Fibroblast of skin of scalp (primary cell): ENCODE measurements at places on chromosomes 12 and 14.

DNA sequence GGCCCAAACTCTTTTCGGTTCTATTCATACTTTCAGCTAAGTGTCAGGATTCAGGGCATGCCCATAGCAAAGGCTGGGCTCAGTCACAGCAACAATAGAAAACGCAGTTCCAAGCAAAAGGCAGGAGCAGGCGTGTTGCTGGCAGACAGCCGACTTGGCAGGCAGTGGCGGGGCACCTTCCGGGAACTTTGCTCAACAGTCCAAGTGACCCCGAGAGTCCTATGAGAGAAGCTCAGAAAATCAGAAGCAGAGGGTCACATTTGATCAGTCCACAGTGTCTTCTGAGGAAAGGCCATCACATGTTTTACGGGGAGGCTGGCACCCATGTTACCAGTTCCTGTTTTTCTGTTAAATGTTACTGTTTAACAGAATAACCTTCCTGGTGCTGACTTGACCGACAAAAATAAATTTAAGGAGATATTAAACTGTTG, 115.0 kb downstream of the DACT1 start:
- no peak for DNase-seq

- DNase-seq: no peak
These were observed 86.5 kb downstream of the DAD1 start for GRCh38 chr14:22502551-22502950.

DNA sequence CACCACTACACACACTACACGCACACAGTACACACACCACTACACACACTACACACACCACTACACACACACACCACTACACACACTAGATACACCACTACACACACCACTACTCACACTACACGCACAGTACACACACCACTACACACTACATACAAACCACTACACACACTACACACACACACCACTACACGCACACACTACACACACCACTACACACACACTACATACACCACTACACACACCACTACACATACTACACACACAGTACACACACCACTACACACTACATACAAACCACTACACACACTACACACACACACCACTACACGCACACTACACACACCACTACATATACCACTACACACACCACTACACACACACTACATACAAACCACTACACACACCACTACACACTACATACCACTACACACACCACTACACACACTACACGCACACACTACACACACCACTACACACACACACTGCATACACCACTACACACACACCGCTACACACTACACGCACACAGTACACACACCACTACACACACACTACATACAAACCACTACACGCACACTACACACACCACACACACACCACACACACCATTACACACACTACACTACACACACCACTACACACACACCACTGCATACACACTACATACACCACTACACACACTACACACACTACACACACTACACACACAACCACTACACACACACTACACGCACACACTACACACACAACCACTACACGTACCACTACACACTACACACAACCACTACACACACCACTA, 11.7 kb downstream of the NOC4L start:
- no peak for DNase-seq

- DNase-seq: no peak
These were observed 254.0 kb upstream of the ATP2B1 start for GRCh38 chr12:89962648-89963047.

GRCh38 chr12:88764781-88765480, 184.7 kb upstream of the KITLG start:
- peak; percentile 29 for DNase-seq

- no peak for DNase-seq
These were observed 260.5 kb downstream of the C12orf50 start for GRCh38 chr12:87768501-87769287.

GRCh38 chr12:69154585-69155363, 84.6 kb upstream of the CPSF6 start:
- DNase-seq: peak; percentile 53

GRCh38 chr12:114412825-114413749, 7.1 kb upstream of the TBX5 start:
- DNase-seq: no peak

GRCh38 chr12:22064968-22065367, 18.9 kb downstream of the CMAS start:
- DNase-seq: no peak

DNA sequence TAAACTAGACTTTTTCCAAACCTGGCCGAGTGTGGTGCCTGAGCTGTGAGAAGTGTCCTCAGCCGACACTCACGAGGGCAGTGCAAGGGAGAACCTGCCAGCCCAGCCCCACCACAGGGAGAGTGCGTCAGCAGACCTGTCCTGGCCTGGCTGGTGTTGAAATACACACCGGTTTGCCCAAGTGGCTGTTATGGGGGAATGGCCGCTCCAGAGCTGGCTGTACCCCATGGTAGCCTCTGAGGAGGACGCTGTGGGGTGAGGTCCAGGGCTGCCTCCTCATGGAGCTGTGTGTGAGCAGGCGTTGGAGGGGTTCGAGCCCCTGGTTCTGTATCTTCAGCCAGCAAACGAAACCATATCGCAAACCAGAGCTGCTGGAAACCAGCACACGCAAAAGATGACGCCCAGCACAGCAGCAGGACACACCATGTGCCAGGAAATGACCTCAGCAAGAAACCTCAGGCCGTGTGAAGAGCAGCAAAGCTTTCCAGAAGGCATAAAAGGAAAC, 9.4 kb downstream of the ANKRD9 start:
- DNase-seq: peak; percentile 64

DNA sequence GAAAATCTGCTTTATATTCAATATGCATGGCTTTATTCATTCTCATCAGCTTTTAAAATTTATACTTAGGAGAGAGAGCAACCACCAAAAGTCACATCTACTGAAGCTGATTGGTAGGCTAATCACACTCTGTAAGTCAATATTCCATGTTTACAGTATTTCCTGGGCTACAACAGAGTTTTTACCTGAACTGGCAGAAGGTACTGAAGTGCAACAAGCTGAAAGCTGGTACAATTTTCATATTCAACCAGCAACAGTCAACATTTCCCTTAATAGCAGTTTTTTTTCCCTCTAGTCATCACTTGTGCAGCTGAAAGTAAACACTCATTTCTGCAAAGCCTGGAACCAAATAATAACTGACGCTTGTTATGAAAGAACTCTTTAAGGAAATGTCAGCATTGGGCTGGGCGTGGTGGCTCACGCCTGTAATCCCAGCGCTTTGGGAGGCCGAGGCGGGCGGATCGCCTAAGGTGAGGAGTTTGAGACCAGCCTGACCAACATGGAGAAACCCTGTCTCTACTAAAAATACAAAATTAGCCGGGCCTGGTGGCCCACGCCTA, 12.9 kb downstream of the BRAP start:
- no peak for DNase-seq

GRCh38 chr14:64502887-64503433, 678 bp downstream of the ZBTB25 start:
- no peak for DNase-seq

GRCh38 chr12:104785886-104786285, 172.2 kb downstream of the SLC41A2 start:
- no peak for DNase-seq

GRCh38 chr12:59624732-59625460, 29.1 kb downstream of the SLC16A7 start:
- DNase-seq: no peak

- DNase-seq: no peak
These were observed 41.9 kb downstream of the JDP2 start for GRCh38 chr14:75469606-75470237.

DNA sequence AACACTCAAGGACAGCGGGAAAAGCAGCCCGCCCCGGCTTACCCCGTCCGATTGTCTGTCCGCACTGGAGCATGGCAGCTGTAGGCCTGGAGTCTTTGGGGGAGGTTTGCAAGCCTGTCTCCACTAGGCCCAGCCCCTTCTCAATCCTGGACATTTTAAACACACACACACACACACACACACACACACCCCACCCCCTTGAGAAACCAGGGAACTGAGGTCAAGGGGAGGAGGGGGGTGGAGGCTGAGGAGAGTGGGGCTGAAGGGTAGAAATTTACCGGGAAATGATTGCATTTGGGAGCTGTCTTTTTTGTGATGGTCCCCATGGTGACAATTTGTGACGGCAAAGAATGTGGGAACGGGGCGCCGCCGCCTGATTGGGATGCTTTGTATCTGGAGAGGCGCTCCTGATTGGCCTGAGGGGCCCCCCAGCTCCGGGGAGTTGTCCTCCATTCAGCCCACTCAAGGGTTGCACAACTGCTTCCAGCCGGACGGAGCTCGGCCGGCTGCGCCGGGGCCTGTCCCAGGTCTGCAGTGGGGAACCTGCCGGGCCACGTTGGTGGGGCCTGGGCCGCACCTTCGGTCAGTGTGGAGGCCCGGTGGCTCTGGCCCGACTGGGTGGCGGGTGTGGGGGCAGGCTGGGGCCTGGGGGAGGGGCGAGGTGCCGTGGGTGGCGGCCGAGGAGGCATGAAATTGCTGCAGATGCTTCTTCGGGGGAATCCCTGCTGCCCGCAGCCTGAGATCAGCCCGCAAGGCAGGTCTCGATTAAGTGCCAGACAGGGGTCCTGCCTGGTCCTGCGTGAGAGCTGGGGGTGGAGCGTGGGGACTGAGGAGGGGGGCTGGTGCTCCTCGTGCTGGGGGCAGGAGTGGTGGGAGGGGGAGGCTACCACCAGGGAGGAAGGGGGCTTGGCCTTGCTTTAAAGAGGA, at the start of gene FAM181A:
Gene FAM181A, plus strand, starts transcription at position 472 of the 927 bp plus-strand sequence. CDS start 942 bp downstream, outside the sequence.
- DNase-seq: no peak

DNA sequence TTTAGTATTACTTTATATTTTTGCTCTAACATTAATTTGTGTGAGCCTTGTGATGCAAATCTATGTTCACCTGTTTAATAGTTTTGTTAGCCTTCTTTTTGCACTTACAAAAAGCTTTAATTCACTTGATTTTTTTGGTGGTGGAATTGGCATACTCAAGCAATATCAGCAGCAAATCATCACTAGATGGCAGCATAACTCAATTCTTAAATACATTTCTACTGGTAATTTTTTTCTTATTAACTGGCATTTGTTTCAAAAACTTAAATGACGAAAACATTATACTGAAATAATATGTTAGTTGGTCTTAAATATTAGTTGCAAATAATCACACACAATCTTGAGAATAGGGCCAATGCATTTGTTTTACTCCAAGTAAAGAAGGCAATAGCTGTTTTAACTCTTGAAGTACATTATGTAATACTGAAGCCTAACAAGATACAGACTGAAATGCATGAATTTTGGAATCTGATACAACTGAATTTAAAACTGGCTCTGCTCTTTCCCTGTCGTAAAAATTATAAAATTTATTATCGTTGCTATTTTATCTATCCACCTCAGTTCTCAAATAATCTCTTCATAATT, 151.5 kb downstream of the ATXN7L3B start:
- peak; percentile 46 for DNase-seq

GRCh38 chr12:66247741-66248140, 54.6 kb upstream of the HELB start:
- no peak for DNase-seq

GRCh38 chr14:49942090-49942489, 49.2 kb downstream of the ARF6 start:
- DNase-seq: no peak

GRCh38 chr12:31906557-31907301, 52.5 kb upstream of the RESF1 start:
- DNase-seq: no peak

DNA sequence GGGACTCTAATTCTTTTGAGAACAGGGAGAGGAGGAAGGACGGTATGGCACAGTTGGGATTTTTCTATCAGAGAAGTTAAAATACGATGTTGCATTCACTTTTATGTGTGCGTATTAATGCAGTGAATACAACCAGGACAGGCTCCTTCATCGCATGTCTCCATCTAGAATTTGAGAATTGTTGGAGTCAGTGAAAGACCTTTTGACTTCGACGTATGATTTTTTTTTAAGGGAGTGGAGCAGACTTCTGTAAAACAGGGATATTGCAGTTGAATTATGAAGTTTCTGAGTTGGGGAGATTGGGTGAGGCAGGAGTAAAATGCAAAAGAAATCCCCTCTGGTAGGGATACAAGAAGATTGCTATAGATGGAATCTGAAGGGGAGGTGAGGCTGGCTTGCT, 9.6 kb upstream of the TBX3 start:
- DNase-seq: no peak

DNA sequence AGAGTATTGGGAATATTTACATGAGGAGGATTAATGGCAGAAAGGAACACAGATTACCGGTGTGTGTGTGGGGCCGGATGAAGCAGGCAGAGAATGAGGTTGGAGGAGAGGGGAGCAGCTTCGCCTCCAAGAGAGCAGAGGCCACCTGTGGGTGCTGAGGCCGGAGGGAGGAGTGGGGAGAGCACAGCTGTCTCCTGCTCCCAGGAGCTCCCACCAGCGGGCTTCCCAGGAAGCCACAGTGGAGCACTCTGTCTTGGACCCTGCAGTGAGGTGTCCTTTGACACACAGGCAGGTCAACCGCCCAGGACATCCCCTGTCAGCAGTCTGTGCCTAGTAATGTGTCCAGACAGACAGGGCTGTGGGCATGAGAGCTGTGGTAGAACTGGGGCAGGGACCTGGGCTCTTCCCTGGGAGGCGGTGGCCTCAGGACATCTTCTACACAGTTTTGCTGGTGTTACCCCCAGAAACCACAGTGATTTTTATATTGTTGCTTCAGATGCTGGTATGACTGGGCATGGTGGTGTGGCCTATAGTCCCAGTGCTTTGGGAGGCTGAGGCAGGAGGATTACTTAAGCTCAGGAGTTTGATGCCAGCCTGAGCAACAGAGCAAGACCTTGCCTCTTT, 18.5 kb upstream of the AMN start:
- no peak for DNase-seq

- no peak for DNase-seq
These were observed 47.0 kb upstream of the PLBD1 start for GRCh38 chr12:14614704-14615121.

GRCh38 chr12:74514098-74514872, 23.4 kb upstream of the ATXN7L3B start:
- DNase-seq: no peak

GRCh38 chr12:94174576-94174975, 26.2 kb downstream of the PLXNC1 start:
- no peak for DNase-seq

DNA sequence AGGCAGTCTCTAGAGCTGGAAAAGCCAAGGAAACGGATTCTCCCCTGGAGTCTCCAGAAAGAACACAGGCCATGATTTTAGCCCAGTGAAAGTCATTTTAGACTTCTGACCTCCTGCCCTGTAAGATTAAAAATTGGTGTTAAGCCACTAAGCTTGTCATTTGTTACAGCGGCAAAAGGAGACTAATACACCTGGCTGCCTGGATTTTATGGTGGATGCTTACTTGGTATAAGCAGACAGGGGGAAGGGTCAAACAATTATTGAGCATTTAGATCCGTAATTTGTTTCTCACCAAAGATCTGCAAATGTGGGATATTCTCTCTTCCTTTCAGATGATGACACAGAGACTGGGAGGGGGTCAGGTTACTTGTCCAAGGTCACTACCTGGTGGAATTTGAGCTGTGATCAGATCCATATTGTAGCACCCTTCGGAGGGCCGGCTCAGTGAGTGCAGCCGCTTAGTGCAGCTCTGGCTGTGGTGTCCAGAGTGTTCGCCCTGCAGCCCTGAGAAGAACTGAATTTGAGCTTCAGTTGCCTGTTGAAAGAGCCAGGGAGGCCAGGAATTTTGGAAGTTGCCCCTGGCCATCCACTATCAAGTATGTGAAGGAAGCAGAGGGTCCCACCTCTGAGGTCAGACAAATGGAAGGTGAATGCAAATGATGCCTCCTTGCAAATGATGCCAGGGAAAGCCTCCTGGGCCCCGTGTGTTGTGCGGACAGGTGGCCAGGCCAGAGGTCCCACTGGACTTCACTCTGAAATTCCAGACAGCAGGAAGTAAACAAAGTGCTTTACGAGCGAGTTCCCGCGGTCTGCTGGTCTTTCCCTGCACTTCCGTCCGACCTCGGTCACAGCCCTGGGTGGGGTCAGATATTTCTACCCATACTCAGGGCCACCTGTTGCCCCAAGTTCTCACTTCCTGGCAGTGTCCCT, 15.1 kb downstream of the GLRX5 start:
- DNase-seq: no peak
